ENCODE measurements at places on chromosomes 4 and X.

- DNase-seq: peak; percentile 3
Measured at GRCh38 chrX:116667346-116668134, 204.8 kb upstream of the CT83 start.

- DNase-seq: peak; percentile 35
Measured at GRCh38 chr4:139266583-139267257, 13.3 kb downstream of the MGARP start.

- no peak for DNase-seq
Measured at GRCh38 chr4:126221282-126221681, 906.5 kb downstream of the FAT4 start.

DNA sequence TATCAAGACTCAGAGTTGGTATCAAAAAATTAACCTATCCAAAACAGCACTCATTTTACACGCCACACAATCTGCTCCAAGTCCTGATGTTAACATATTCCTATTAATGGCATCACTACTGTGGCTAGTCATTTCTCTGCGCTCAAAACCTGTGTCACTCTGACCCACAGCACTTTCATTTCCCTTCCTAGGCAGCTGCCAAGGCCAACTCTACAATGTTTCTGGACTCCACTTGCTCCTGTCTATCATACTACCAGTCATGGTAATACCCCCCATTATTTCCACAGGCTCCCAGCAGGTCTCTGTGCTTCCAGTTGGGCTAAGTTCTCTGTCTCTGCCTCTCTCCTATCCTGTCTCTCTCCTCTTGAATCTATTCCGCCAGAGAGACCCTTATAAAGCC lies 323.6 kb downstream of the NR3C2 start:
- DNase-seq: no peak

DNA sequence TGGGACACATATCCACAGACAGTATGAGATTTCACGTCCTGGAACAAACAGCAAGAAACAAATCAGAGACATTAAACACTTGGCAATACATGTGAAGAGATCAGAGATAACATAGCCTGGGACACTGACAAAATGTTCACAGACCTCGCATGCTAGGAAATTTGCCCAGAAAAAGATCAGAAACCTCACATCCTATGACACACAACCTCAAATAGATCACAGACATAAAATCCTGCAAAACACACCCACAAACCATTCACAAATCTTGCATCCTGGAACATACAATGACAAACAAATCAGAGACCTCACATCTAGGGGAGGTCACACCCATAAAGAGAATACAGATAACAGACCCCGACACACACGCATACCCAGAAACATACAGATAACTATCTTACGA lies 18.0 kb downstream of the SUV39H1 start:
- no peak for DNase-seq

DNA sequence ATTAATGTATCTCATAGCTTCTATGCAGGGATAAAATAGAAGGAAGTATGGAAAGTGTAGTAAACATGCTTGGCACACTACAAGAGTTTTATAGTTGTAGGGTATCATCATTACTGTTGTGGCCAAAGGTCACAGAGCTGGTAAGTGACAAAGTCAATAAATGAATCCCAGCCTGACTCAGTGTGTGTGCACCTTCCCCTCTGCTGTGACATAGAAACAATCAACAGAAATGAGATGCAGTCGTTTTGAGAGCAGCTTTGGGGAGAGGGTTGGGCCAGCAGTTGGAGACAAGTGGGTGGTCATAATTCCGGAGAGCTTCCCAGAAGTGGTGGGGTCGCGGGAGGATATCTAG lies 82.4 kb upstream of the RBPJ start:
- no peak for DNase-seq

DNA sequence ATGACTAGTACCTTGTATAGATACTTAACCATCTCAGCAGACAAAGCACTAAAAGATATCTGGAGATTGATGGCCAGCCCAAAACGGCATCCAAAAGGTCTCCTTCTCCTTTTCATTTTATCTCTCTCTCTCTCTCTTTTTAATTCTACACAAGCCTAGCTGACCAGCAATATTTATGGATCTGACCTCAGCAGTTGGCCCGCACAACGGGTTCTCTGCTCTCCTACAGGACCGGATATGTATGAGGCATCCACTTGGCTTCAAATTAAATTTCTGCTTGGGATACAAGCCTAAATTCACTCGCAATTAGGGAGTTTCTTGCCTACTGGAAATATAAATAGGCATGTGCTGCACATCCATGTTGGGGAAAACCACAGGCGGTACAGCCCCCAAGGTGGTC lies 22.5 kb upstream of the CT55 start:
- DNase-seq: no peak

- DNase-seq: no peak
Measured at GRCh38 chrX:13076176-13076961, 31.9 kb upstream of the FAM9C start.

DNA sequence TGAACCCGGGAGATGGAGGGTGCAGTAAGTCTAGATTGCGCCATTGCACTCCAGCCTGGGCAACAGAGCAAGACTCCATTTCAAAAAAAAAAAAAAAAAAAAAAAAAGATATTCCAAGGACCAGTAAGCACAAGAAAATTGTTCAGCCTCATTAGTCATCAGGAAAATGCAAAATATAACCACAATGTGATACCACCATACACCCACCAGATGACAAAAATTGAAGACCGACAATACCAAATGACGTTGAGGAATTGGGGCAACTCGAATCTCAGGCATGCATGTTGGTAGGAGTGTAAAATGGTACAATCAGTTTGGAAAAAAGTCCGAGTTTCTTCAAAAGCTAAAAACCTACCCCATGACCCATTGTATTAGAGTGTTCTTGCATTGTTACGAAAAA lies 130.2 kb upstream of the FAM9B start:
- DNase-seq: no peak

DNA sequence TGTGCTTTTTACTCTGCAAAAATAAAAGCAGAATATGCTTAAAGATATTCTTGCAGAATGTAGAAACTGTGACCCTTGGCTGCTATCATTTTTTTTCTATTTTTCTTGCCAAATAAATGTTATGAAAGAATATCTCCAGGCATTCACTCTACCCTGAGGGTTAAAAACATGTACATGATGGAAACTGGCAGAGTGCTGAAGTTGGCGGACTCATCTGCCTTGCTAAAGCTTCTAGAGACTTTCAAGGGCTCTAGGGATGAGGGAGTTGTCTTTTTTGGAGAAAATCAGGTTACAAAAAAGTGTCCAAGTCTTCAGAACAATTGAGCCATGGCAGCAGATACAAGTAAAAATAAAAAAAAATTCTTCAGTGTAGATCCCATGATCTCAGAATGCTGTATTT lies 40.5 kb upstream of the NRK start:
- DNase-seq: no peak

DNA sequence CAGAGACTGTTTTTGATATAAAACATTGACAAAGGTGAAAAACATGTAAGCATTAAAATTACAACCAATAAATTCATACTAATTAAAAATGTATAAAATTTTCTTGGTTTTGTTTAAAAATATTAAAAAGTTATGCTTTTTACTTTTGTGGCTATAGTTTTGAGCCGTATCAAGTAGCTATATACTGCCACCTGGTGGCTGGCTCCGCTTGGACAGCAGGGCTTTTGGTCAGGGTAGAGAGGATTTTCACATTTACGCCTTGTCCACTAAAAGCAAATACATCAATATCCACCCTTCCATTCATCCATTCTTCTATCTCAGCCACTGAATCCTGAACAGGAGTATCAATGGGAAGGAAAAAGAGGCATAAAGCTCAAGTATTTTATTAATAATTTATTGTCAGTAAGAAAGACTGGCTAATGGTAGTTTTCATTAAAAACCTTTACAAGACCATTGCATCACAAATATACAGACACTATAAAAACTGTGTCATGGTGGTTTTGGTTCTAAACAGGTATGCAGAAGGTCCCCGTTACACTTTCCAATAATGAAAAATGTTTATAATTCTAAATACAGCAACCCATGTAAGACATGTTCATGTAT lies 32.1 kb upstream of the MTNR1A start:
- DNase-seq: peak; percentile 75

DNA sequence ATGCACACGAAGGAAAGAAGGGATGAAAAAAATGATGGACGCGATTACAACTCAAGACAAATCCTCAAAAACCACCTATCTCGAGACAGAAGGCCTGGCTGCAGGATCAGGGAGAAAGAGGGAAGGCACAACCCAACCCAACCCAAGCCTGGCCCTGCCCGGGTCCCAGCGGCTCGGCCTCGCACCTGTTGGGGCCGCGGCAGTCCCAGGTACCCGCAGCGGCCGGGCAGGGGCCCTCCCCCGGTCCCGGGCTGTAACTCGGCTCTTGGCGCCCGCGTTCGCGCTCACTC lies 464 bp downstream of the RASGEF1B start:
- no peak for DNase-seq

GRCh38 chr4:88350786-88351185 lies 27.9 kb upstream of the HERC6 start:
- DNase-seq: no peak

- DNase-seq: no peak
Measured at GRCh38 chr4:105279314-105279713, 132.6 kb downstream of the TET2 start.

- DNase-seq: no peak
Measured at GRCh38 chrX:140521393-140521792, 16.5 kb upstream of the SOX3 start.

- no peak for DNase-seq
Measured at GRCh38 chrX:9917861-9918260, 49.3 kb upstream of the CLDN34 start.

DNA sequence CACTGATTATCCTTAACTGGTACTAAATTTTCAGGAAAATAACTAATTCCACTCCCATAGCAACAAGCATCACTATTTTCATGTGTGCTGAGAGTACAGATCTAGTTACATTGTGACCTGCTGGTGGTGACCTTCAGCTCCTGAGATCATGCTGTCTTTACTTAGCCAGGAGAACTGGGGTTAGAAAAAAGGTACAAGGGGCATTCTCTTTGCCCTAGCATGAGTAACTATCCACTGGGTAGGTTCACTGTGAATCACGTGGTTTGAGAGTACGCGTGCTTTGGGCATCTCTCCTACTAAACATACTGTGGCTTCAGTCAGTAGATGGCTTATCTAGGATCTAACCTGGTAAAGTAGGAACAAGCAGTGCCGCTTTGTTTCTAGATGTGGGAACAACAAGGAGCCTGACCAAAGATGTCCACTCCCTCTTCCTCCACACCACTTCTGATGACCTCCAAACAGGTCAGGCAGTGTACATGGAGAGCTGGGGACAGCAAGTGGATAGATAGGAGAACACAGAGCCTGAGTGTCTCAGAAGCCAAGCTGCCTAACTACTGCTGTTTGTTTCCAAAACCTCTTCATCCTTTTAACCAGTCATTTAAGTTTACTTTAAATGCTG lies 90.2 kb downstream of the CBR4 start:
- DNase-seq: no peak

GRCh38 chrX:99078301-99078700 lies 1331.8 kb downstream of the PCDH19 start:
- no peak for DNase-seq

GRCh38 chr4:10114147-10114546 lies 2.5 kb downstream of the WDR1 start:
- DNase-seq: no peak

DNA sequence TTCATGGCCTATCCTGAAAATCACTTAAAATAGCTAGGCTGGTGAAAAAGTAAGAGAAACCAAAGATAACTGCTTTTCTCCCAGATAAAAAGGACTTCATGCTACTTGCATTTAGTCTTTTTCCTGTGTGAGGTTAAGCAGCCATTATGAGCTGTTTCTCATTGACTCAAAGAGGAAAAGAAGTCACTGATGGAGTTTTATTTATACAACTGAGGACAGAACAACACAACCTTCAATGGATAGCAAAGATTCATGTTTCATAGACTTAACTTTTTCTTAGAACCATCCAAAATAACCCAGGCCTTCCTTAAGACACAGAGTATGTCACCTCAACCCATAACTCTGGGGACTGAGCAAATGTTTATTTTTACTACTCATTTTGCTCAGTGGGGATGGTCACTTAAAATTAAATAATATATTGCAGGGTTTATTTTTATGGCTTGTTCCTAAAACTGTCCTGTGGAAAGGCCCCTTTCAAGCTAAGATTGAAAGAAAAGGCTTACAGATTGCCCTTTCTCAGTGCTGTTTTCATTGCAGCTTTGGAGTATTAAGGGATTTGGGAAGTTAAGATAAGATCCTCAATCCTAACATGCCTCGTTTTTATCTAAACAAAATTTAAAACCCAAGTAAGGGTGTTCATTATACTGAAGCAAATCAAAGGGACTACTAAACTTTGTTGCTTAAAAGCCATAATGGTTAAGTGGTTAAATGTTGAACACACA lies 252.6 kb upstream of the MAD2L1 start:
- peak; percentile 6 for DNase-seq

- DNase-seq: no peak
Measured at GRCh38 chrX:154738011-154738738, 12.7 kb downstream of the GAB3 start.

GRCh38 chrX:40546870-40547269 lies 33.9 kb upstream of the ATP6AP2 start:
- DNase-seq: no peak

DNA sequence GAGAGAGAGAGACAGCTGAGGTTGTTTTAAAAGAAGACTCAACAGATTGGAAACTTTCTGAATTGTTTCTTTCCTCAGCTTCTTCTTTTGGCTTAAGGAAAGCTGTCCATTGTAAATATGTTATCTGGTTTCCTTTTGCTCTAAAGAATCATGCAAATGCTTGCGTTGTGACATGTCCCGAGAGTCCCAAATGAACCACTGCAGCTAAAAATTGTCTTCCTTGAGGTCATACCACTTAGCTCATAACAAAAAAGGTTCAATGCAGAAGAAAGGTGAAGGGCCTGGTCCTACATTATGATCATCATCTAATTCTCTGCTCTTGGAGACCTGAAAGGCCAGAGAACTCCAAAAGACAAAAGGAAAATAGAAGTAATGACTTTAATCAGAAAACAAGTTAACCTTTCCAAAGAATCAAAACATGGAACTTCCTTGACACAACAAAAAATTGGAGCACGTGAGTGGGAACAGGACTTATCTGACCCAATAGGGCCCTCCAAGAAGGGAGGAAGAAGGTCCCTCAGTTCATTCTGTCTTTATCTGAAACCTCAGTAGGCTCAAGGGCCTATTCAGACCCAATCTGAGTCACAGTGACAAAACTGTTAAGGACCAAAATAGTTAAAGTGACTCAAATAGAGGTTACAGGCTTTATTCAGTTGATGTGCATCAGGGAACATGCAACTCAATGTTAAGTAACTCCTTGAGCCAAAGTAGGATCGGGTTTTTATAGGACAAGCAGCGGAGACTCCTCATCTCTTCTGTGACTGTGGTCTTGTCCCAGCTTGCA lies 14.7 kb upstream of the VSIG1 start:
- no peak for DNase-seq

- DNase-seq: no peak
Measured at GRCh38 chr4:158778712-158779111, 9.9 kb downstream of the FNIP2 start.

GRCh38 chr4:84258905-84259830 lies 239.9 kb downstream of the NKX6-1 start:
- peak; percentile 40 for DNase-seq

DNA sequence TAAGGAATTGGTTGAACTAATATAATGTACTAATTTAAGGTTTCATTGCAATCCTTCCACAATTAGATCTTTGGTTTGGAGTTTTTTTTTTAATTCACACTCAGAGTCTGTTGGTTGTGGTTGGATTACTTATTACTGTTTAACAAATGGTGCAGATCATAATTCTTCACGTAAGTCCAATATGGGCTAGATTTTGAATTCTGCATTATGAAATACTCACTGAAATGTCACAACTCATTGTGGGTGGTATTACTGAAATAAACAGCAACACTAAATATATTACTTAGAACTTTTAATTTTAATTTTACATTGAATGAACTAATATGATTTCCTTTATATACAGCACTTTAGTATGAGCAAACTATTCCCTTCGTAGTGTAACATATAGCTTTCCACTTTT lies 94.2 kb upstream of the MYOZ2 start:
- DNase-seq: no peak
